ENCODE measurements at places on chromosomes 4 and X. TPM values are rescaled to one million over a fixed set of nuclear protein-coding genes. Genes with fewer than 3 reads are reported as not detected.

GRCh38 chrX:103883533-103883932 lies 51.5 kb upstream of the RAB9B start:
- no peaks in the 10 kb centered on the region for H3K27me3 ChIP-seq
- H3K4me1 ChIP-seq, result peaks cover 12% of the 10 kb centered on the region
- DNase-seq, result no peak
- no peaks in the 10 kb centered on the region for H3K36me3 ChIP-seq

DNA sequence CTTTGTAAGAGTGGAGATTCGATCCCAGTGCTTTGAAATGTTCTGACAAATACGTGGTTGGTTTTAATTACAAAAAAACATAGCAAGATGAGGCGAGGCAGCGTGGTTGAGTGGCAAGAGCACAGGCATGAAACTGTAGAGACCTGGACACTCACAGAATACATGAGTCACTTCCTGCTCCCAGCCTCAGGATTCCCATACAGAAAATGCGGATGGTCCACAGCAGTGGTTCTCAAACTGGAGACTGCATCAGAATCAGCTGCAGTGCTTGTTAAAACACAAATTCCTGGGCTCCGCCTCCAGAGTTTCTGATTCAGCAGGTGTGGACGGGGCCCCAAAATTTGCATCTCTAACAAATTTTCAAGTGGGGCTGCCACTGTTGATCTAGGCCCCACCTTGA lies 10.1 kb downstream of the OTOP1 start:
- H3K36me3 ChIP-seq, result no peaks in the 10 kb centered on the region
- H3K4me1 ChIP-seq, result no peaks in the 10 kb centered on the region
- H3K4me3 ChIP-seq, result no peak overlapping the region
- peak; percentile 41 for DNase-seq

DNA sequence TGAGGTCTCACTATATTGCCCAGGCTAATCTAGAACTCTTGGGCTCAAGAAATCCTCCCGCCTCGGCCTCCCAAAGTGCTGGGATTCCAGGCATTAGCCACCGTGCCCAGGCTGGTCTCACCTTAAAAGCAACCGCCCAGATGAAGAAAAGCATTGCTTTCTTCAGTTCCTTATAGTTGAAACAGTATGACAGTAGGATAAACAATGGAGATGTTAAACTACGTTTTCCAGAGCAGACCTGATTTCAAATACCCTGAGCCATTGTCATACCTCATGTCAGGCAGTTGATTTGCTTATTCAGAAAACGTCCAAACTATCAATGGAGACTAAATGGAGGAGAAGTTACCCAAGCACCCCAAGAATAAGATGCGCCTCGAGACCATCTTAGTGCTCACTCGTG lies 26.3 kb upstream of the TMEM131L start:
- no peak for DNase-seq
- H3K27me3 ChIP-seq, result no peaks in the 10 kb centered on the region
- H3K27ac ChIP-seq, result no peak overlapping the region
- no peaks in the 10 kb centered on the region for H3K36me3 ChIP-seq
- no peak overlapping the region for H3K4me3 ChIP-seq

DNA sequence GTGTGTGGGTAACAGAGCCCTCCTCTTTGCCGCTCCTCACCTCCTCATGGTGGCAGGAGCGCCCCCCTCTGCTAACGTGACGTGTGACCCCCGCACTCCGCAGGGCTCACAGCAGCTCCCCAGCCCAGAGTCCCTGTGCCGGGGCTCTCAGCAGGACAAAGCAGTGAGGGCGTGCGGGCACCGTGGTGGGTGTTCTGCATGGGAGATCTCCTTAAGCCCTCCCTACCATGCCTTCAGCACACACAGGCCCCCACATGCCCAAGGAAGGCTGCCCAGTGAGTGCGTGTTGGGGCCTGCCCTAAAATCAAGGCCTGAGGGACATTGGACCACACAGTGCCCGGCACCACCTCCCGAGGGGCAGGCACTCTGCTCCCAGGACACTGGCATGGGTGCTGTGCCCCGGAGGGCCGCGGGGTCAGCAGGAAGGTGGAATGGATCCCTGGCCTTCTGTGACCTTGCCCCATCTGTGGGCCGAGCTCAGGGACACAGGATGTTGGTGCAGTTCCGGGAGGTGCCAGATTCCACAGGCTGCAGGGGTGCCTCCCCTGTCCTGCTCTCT lies 10.1 kb downstream of the PSAPL1 start:
- no peak overlapping the region for H3K27ac ChIP-seq
- H3K4me3 ChIP-seq, result no peak overlapping the region
- H3K27me3 ChIP-seq, result no peaks in the 10 kb centered on the region
- H3K36me3 ChIP-seq, result no peaks in the 10 kb centered on the region
- H3K4me1 ChIP-seq, result no peaks in the 10 kb centered on the region

DNA sequence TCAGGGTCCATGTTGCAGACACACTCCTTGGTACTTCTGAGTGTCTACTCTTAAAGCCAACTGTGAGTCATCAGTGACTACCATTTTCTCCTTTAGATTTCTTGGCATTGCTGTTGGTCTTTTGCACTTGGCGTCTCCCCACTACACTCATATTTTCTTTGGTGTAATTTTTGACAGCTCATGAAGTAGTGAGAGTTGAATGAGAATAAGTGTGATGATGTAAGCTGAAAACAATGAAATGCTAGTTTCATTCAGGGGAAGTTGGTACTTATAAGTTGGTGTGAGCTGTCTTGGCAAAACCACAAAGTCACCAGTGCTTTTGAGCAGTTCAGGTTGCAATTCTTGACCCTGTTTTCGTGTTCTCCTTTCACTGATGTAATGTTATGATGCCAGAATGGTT lies 142.9 kb upstream of the ARX start:
- no peaks in the 10 kb centered on the region for H3K27me3 ChIP-seq
- no peak overlapping the region for H3K4me3 ChIP-seq
- H3K36me3 ChIP-seq, result no peaks in the 10 kb centered on the region
- peak; percentile 55 for DNase-seq
- H3K27ac ChIP-seq, result no peak overlapping the region
- H3K4me1 ChIP-seq, result peaks cover 2% of the 10 kb centered on the region

GRCh38 chrX:45711231-45711630 lies 510.6 kb upstream of the DIPK2B start:
- H3K27me3 ChIP-seq, result no peaks in the 10 kb centered on the region
- H3K4me1 ChIP-seq, result peaks cover 37% of the 10 kb centered on the region
- peak; percentile 75 for DNase-seq
- no peak overlapping the region for H3K4me3 ChIP-seq
- H3K27ac ChIP-seq, result peak overlapping the region; percentile 87

- no peaks in the 10 kb centered on the region for H3K27me3 ChIP-seq
- no peak overlapping the region for H3K27ac ChIP-seq
- peaks cover 8% of the 10 kb centered on the region for H3K4me1 ChIP-seq
- no peak overlapping the region for H3K4me3 ChIP-seq
- DNase-seq, result no peak
Measured at GRCh38 chr4:151953312-151953711, 192.5 kb upstream of the GATB start.

GRCh38 chr4:46931981-46932380 lies 22.9 kb upstream of the COX7B2 start:
- H3K4me1 ChIP-seq, result no peaks in the 10 kb centered on the region
- H3K4me3 ChIP-seq, result no peak overlapping the region
- H3K27ac ChIP-seq, result no peak overlapping the region
- DNase-seq, result peak; percentile 30
- H3K36me3 ChIP-seq, result no peaks in the 10 kb centered on the region
- H3K27me3 ChIP-seq, result no peaks in the 10 kb centered on the region

- H3K4me3 ChIP-seq, result no peak overlapping the region
- peak; percentile 23 for DNase-seq
- no peak overlapping the region for H3K27ac ChIP-seq
- H3K4me1 ChIP-seq, result peaks cover 10% of the 10 kb centered on the region
- H3K27me3 ChIP-seq, result no peaks in the 10 kb centered on the region
- H3K36me3 ChIP-seq, result no peaks in the 10 kb centered on the region
Measured at GRCh38 chrX:71637848-71638247, 19.5 kb upstream of the CXCR3 start.

The H2BW1 gene
- total RNA-seq, result not detected

The ARMCX1 gene
- total RNA-seq, result 17.9 TPM

The FMR1NB gene
- total RNA-seq, result not detected

The CITED1 gene
- total RNA-seq, result 0.75 TPM

The DEFB131A gene
- not detected for total RNA-seq

The MMRN1 gene
- 0.17 TPM for total RNA-seq

The CXXC4 gene
- 10.6 TPM for total RNA-seq

The PNMA5 gene
- not detected for total RNA-seq

The GALNTL6 gene
- total RNA-seq, result 0.67 TPM

The UGT2B15 gene
- not detected for total RNA-seq

The MAGEA3 gene
- 0.58 TPM for total RNA-seq

The SYTL4 gene
- total RNA-seq, result 3.3 TPM

The TRMT44 gene
- total RNA-seq, result 12.2 TPM

The FGFR3 gene
- total RNA-seq, result 3.9 TPM
